ENCODE measurements at places on chromosomes 3 and 15.

GRCh38 chr3:120203016-120203415 is 82.0 kb downstream of the GPR156 start:
- H3K27me3 ChIP-seq: no peaks in the 10 kb centered on the region
- no peak overlapping the region for H3K27ac ChIP-seq
- no peaks in the 10 kb centered on the region for H3K36me3 ChIP-seq
- no peaks in the 10 kb centered on the region for H3K4me1 ChIP-seq

- no peaks in the 10 kb centered on the region for H3K27me3 ChIP-seq
- DNase-seq: no peak
- H3K4me1 ChIP-seq: peaks cover 3% of the 10 kb centered on the region
- H3K36me3 ChIP-seq: no peaks in the 10 kb centered on the region
These were observed 131.6 kb upstream of the RASGRP1 start for GRCh38 chr15:38696109-38696727.

DNA sequence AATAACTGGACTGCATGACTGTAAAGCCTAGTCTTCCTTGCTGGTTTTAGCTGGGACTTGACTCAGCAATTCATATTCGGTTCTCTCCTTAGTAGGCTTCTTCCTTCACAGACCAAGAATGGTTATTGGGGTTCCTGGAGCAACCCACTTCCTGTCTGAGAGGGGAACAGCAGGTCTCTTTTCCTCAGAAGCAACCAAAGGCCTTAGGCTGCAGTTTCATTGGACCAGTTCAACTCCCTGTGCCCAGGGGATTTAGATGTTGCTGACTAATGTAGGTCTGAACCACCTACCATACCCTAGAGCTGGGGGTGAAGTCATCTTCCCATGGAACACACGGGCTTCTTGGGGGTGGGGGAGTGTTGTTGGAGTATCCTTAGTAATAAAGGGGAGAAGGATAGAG is 84.0 kb upstream of the SKOR1 start:
- no peaks in the 10 kb centered on the region for H3K36me3 ChIP-seq
- no peak overlapping the region for H3K4me3 ChIP-seq
- no peak overlapping the region for H3K27ac ChIP-seq
- no peaks in the 10 kb centered on the region for H3K4me1 ChIP-seq
- DNase-seq: no peak
- H3K27me3 ChIP-seq: no peaks in the 10 kb centered on the region

DNA sequence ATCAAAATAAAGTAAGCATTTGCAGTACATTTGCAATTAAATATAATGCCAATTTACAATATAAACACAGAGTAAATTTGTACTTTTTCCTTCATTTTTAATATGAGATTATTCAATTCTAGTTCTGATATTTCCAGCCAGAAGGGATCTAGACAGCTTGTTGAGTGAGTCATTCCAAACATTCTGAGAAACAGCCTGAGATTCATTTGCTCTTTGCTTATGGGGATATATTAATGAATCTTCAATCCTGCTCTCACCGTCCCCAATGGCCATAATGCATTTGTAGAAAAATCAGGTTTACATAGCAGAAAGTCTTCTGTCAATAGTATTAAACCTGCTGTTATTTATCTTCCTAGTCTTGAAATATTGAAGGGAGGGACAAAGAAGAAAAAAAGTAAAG is 554.2 kb downstream of the TUSC7 start:
- H3K27me3 ChIP-seq: no peaks in the 10 kb centered on the region
- no peaks in the 10 kb centered on the region for H3K4me1 ChIP-seq
- H3K4me3 ChIP-seq: no peak overlapping the region
- DNase-seq: no peak
- no peaks in the 10 kb centered on the region for H3K36me3 ChIP-seq

GRCh38 chr3:30516238-30516637 is 90.2 kb upstream of the TGFBR2 start:
- H3K4me1 ChIP-seq: no peaks in the 10 kb centered on the region
- no peak for DNase-seq
- no peak overlapping the region for H3K27ac ChIP-seq
- H3K36me3 ChIP-seq: no peaks in the 10 kb centered on the region
- no peaks in the 10 kb centered on the region for H3K27me3 ChIP-seq
